ENCODE measurements at places on chromosomes 7 and 10.

DNA sequence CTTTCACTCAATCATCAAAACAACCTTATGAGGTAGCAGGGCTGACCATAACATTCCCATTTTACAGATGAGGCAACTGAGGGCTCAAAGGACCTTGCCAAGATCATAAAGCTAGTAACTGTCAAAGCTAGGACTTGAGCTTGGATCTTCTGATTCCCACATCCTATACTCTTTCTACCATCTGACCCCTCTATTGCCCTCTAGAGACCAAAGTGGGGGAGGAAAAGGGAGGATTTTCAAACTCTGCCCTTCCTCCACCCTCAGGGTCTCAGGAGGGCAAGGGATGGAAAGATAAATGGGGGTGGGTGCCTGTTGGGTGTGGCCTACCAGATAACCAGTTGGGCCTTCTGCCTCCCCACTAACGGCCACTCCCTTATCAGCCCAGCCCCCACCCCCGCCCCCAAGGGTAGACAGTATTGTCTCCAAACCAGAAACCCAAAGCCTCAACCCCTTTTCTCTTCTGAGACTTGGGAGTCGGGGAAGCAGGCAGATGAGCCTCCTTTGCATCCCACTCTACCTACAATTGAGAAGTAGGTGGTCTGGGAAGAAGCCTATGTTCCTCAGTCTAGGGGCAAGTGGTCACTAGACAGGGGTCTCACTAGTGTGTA, 7.9 kb downstream of the LDB1 start:
- peak; percentile 98 for DNase-seq

GRCh38 chr7:50466815-50467585, 16.9 kb upstream of the FIGNL1 start:
- DNase-seq = no peak

DNA sequence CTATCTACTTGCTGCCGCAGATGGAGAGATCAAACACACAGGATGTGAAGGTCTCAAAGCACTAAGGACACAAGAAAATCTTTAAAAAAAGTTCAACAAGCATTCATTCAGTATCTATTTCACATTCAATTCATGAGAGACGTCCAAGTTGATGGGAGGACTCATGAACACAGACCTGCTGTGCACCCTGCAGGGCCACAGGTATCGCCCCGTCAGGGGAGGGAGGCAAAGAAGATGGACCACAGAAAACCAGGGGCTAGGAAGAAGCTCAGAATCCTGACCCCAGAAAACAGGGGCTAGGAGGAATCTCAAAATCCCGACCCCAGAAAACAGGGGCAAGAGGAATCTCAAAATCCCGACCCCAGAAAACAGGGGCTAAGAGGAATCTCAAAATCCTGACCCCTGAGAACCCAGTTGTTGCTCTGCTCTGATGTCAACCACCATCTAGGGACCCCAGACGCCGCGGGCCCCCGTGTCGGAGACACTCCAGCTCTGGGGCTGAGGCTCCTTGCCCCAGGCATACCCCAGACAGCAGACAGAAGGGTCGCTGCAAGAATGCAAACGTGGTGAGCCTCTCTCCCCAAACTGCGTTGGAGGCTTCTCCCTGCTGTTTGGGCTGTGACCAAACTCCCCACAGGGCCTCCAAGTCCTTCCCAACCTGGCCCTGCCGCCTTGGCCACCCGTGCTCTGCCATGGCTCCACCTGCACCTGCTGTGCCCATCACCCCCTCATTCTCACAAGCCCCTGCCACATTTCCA, 197.6 kb downstream of the DIP2C start:
- no peak for DNase-seq

DNA sequence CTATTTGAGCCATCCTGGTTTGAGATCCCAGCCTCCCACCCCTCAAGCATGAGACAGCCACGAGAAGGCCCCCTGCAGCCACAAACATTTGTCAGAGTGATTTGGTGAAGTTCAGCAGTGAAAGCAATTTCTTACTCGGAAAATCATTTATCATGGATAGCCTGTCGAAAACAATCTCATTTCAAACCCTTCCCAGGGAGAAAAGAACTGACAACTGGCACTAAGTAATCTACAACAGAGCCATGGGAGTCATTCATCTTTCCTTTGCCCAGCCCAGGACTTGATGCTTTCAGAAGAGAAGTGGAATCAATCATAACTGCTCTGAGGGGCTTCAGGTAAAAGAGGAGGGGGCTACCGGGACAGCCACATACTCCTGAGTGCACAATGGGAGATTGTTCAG, 411.2 kb downstream of the KCNMA1 start:
- no peak for DNase-seq

- peak; percentile 93 for DNase-seq
Observed at GRCh38 chr10:69092959-69093850, 5.3 kb downstream of the SRGN start.

- no peak for DNase-seq
Observed at GRCh38 chr10:25842146-25842545, 91.9 kb upstream of the MYO3A start.

- DNase-seq = no peak
Observed at GRCh38 chr7:155583636-155584035, 37.3 kb upstream of the CNPY1 start.

Data from OCI-M1 (cell line).